Activated effector memory CD4-positive, alpha-beta T cell treated with Interleukin-2 at 50 U/mL for 16 hours (primary cell): ENCODE measurements at places on chromosomes 4 and X.
A peak's percentile ranks its signal among the peaks of the same experiment; 100 is the strongest.

GRCh38 chr4:31080887-31081286, 360.7 kb downstream of the PCDH7 start:
- DNase-seq, result no peak

DNA sequence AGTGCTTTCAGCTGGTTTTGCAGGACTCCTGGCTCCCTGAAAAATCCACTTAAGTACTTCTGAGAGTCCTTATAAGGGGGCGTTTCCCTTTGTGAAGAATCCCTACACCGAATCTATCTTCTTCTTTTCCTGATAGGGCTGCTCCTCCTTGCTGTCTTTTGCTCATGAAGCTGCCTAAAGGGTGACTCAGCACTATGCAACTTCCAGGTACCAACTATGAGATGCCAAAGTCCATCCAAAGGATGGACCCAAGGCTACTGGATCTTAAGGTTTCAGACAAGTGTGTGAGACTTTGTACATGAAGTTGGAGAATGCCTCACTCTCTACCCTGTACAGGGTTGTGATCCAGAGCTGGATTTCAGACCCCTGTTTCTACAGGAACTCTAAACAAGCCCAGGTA, 485.0 kb upstream of the FAT1 start:
- no peak for DNase-seq

DNA sequence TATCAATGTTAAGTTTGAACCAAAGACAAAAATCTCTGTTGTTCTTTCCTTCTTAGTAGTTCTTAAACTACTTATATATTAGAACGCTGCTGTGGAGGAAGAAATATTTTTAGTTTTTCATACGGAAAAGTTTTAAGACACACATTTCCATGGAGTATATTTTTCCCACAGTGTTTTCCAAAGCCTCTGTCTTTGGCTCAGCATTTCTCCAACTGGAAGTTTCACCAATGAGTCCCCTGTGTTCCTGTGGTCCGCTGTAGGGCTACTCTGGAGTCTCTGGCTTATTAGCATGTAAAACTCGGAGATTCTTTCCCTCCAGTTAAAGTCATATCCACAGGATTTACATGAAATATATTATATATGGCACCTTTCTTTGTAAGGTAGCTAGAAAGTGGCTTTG, 249.0 kb downstream of the CBR4 start:
- no peak for DNase-seq

DNA sequence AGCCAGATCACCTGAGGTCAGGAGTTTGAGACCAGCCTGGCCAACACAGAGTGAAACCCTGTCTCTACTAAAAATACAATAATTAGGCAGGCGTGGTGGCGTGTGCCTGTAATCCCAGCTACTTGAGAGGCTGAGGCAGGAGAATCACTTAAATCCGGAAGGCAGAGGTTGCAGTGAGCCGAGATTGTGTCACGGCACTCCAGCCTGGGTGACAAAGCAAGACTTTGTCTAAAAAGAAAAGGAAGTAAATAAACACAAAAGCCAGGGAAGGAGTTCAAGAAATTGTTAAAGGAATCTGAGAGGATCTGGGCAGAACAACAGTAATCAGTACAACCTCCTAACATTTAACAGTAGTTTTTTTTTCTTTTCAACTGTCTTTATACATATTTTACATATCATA, 48.7 kb upstream of the ARHGEF6 start:
- no peak for DNase-seq

DNA sequence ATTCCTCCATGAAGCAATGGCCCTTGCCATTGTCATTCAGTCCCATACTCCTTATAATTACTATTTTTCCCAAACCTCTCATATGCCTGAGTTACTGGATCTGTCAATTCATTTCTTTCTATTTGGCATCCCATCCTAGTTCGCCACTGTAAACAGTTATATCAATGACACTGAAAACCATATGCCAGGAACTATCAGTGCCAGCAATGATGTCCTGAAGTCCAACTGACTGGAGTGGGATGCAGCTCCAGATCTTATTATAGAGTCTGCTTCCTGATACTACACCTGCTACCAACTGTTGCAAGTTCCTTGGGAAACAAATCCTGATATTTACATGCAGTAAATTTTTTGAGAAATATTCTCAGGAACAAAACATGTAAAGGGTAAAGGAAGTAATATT, 27.0 kb upstream of the BANK1 start:
- DNase-seq, result no peak

DNA sequence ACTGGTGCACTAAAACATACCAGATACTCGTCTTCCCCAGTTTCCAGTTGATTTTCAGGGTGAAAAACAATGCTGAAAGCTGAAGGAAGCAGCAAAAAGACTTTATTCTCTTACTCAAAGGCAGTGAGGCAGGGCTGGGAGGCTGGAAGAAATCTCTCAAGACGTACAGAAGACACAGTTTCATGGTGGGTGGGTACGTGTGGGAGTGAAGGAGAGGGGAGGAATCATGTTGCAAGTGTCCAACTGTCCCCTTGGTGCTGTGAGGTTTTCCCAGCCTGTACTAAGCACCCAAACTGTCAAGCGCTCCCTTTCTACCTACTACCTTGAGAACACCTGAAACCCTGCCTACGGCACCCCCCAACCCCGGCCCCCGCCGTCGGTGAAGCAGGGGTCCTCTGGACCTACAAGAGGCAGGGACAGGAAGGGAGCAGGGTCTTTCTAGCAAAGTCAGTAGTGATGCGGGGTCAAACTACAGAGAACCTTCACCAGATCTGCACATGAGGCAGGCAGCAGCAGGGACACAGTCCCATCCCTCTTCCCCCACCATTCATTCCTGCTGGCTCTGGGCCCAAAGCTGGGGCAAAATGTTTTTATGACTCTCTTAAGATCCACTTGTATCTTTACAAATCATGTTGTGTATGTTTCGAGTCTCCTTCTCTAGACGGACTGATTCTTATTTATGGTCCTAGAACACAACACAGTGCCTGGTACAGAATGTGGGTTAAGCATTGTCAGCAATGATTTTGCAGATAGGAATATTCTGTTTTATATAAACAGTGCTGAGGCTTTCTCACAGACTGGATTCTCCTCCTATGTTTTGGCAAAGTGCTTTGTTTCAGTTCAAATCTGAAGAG, 2.4 kb upstream of the SETD7 start:
- no peak for DNase-seq

GRCh38 chrX:12894074-12895030, 12.1 kb upstream of the TLR8 start:
- DNase-seq, result peak; percentile 1

DNA sequence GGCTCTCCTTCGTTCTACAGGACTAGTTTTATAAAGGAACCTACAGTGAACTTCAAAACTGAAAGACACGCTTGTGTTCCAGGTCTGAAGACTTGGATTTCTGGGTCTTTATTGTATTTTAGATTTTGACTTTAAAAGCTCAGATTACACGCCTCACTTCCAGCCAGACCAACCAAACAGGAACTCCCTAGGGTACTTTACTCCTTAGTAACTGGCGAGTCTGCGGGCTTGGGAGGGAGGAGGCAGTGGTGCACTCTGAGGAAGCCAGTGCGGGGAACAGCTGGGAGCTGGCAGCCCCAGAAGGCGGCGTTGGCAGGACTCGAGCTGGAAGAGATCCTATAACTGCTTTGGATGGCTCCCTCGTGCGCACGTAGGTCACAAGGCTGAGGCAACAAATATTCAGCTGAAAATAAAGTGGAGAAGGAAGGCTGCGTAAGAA, 391 bp upstream of the PHKA1 start:
- DNase-seq, result no peak

- DNase-seq, result no peak
Observed at GRCh38 chr4:38976308-38976707, 55.9 kb downstream of the TMEM156 start.

- no peak for DNase-seq
Observed at GRCh38 chrX:153477901-153478300, 7.5 kb upstream of the HAUS7 start.

DNA sequence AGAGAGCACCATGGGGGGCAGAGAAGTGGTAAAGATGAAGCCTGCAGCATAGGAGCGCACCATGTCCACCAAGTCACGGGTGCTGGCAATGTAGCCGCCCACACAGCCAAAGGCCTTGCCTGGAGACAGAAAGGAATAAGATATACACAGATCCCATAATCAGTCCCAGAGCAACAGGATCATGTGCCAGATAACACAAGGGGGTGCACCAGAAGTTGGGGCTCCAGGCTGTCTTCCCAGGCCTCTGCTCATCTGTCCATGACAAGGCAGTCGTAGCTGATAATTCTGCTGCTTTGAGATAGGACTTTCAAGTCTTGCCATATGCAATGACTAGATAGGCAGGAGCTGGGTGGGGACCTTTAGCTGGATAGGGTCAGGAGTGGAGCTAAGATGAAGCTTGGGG, 14.7 kb downstream of the APEX2 start:
- no peak for DNase-seq

DNA sequence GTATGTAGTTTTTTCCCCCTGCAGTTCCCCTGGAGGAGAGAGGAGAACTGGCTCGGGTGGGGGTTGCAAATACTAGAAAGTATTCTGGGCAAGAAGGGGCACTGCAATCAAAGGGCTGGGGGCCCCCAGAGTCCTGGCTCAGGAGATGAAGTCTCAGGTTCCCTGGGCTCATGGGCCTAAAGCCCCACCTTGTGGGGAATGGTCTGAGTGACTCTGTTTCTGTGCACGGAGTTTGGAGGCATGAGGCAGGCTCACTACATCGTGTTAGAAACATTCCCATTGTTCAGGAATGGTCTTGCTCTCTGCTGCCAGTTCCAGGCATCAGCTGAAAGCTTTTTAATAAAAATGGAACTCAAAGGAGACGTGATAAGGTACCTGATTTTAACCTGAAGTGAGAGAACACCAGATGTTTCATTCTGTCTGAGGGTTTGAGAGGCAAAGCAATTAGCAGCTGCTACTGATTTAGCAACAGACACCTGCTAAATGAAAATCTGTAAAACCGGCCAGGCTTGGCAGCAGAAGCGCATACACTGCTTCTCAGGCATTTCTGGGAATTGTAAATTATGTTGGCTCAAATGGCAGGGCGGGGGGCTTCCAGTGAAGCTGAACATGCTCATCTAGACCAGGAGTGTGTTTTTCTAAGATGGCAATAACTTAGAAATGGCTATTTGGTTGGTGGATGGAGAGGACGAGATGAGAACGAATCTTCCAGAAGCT, 122.7 kb downstream of the TMEM164 start:
- no peak for DNase-seq

- DNase-seq, result no peak
Observed at GRCh38 chr4:17721496-17722355, 59.7 kb downstream of the FAM184B start.

- DNase-seq, result no peak
Observed at GRCh38 chr4:47154816-47155370, 123.5 kb downstream of the GABRB1 start.

- no peak for DNase-seq
Observed at GRCh38 chrX:3527166-3527565, 180.7 kb upstream of the MXRA5 start.

DNA sequence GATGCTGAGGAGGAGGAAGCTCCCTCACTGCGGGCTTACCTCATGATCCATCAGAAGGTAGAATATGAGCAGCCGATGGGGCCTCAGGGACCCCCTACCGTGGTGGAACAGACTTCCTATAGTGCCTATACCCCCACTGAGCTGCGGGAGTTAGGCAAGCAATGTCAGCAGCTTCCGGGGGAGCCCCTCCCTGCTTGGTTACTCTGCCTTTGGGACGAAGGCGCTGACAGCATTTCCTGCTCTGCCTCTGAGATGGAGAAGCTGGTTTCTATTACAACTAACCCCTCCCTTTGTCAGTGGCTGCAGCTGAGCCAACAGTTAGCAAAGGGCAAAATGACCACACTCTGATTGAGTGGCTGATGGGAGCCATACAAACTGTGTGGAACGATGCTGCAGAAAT, 430.7 kb downstream of the IDS start:
- no peak for DNase-seq

GRCh38 chrX:16480049-16480448, 169.9 kb upstream of the S100G start:
- no peak for DNase-seq

DNA sequence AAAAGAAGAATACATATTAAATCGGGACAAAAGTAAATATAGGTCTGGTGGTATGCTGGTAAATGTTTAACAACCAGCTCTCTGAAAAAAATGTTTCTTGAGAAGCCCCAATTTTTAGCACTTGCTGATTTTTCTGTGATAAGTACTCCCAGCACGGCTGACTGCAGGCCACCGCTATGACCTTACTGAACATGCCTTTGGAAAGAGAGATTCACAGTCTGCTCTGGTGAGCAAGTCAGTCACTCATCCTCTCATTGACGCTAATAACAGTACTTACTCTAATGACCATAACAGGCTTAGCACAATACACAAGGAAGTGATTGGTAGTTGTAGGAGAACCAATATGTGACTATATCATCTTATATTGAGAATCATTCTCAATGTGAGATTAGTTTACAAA, 98.9 kb upstream of the BLTP1 start:
- DNase-seq, result no peak

- no peak for DNase-seq
Observed at GRCh38 chr4:16812041-16812440, 86.4 kb downstream of the LDB2 start.

DNA sequence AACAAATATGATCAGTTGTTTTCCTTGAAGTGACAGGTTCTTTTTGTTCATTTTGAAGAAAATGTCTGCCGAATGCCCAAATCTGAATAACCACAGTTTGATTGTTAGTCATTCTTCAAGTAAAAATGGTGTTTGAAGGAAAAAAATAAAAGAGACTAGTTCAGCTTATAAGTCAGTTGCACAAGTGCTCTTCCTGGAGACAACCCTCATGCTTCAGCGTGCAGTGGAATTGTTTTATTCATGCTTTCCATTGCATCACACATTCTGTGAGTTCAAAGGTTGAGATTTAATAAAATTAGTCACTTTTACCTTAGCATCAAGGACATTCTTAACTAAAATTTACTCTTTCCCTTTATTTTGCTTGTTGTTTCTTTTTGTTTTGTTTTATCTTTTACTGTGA, 404.9 kb downstream of the ZNF674 start:
- DNase-seq, result no peak
